ENCODE measurements at places on chromosomes 2 and 18.

GRCh38 chr18:34649080-34649479, 61.0 kb upstream of the DTNA start:
- DNase-seq: no peak

DNA sequence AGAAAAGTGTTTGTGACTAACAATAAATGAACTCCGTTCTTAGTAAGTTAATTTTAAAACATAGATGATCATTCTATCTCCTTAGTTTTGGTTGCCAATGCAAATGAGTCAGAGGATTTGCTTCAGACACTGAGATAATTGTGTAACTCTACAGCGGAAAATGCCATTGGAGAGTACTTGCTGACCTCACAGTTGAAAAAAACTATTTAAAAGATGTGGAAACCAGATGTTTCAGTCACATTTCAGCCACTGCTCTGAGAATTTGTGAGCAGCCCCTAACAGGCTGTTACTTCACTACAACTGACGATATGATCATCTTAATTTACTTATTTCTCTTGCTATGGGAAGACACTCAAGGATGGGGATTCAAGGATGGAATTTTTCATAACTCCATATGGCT, at the start of gene TNFAIP6:
TNFAIP6 (plus strand) TSS at position 234 of the 400 bp plus-strand sequence; CDS start at position 309, 75 bp downstream.
- no peak for DNase-seq

DNA sequence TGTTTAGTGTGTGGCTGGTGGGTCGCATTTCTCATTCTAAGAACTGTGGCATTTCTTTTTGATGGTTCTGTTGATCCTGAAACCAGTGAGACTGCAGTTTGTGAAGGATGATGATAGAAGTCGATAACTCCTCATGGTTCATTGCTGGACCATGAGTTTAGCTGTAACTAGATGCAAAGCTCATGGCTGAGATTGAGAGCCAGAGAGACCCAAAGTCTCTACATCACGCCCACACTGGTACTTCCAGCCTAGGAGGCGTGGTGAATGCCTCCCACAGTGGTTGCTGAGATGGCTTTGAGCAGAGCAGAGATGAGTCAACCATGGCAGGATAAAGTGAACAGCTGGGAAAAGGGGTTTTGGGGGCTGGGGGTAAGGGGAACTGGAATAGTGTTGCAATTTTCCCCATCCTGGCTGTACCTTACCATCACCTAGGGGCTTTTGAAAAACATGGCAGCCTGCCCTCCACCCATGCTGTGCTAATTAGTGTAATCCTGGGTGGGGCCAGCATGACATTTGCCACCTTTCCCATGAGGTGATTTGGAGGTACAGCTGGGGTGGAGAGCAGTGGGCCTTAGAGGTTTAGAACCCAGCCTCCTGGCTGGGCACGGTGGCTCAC, 24.1 kb downstream of the INPP4A start:
- DNase-seq: no peak

DNA sequence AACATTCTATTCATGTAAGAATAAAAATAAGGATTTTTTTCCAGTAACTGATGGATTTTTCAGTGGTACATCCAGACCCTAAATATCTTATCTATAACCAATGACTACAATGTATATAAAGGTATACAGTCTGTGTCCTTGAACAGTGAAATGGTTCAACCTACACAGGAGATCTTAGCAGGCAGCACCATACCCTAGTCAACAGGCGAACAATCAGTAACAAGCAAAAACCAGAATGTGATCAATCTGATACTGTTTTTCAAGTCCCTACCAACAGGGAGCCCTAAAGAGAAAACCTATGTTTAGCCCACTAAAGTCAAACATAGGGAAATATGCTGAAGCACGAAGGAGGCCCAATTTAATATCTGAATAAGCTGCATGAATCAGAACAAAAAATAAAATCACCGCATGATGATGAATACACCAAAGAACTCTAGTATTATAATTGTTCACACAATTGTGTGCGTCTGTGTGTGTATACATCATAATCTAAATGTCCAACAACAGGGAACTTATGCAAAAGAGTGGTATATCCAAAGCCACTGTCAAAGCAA, 26.0 kb downstream of the PTPN2 start:
- no peak for DNase-seq

Measured in stimulated activated CD8-positive, alpha-beta memory T cell treated with anti-CD3 and anti-CD28 coated beads, Interleukin-7, amount 100 ng/mL, for 1 hour (primary cell).